Karpas-422 (cell line): ENCODE measurements at places on chromosomes 7 and 10.

DNA sequence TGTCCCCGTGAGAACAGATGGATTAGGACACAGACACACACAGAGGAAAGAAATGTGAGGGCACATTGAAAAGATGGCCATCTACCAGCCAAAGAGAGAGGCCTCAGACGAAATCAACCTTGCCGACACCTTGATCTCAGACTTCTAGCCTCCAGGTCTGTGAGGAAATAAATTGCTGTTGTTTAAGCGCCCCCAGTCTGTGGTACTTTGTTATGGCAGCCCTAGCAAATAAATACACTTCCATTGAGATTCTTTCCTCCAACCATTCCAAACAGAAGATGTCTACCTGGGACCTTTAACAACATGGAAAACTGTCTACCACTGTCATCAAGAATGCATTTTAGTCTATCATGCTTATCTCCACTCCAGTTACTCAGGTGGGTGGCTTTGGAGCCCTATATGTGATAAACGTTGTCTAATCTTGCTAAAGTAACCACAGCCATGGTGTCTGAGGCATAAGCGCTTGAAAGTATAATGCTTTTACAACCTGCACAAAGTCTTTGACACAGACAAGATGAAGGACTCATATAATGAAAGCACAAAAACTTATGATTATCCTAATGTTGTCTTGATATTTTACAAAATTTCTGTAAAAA lies 244.3 kb downstream of the MTERF1 start:
- DNase-seq = peak; percentile 86

DNA sequence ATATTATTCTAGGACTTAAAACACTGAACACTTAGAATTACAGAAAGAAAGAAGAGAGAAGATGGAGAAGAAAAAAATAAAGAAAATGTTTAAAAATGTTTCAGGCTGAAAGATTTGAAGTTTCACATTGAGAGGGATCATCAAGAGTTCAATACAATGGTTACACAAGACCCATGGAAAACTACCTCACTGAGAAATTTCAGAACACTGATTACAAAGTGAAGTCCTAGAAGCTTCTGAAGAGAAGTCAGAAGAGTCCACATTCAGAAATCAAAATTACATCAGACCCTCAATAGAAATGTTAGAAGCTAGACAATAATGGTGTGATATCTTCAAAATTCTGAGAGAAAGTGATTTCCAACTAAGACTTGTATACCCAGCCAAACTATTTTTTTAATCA lies 196.1 kb downstream of the MACC1 start:
- DNase-seq = no peak

- DNase-seq = no peak
Measured at GRCh38 chr10:25815999-25816768, 117.8 kb upstream of the MYO3A start.

GRCh38 chr7:45921699-45922519 lies 837 bp upstream of the IGFBP3 start:
- no peak for DNase-seq

- no peak for DNase-seq
Measured at GRCh38 chr7:11345621-11346020, 371.9 kb downstream of the PHF14 start.

- DNase-seq = peak; percentile 68
Measured at GRCh38 chr7:140390466-140391190, 7.7 kb downstream of the SLC37A3 start.

DNA sequence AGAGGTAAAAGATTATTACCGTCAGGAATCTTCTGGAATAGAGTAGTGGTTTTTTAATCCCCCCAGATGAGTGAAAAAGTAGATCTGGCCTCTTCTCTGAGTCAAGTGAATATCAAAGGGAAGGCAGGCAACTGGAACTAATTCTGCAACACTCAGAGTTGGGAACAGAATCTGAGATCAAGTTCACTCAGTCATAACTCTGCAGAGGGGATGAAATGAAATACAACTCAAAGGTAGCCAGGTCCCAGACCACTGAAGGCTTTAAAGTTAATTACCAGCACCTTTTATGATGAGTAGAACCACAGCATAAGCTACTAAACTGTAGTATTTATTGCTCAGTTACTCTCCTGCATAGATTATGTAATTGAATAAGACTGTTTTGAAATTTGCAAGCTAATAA lies 455.6 kb upstream of the AKR1E2 start:
- no peak for DNase-seq

GRCh38 chr7:64180989-64181388 lies 26.0 kb upstream of the ZNF735 start:
- DNase-seq = peak; percentile 71

GRCh38 chr7:148856891-148857290 lies 27.2 kb downstream of the EZH2 start:
- DNase-seq = no peak
